Muscle of leg (tissue), 16 donors: ENCODE measurements at places on chromosomes 11 and 22. TPM values are rescaled to one million over a fixed set of nuclear protein-coding genes. Genes with fewer than 3 reads are reported as not detected.

DNA sequence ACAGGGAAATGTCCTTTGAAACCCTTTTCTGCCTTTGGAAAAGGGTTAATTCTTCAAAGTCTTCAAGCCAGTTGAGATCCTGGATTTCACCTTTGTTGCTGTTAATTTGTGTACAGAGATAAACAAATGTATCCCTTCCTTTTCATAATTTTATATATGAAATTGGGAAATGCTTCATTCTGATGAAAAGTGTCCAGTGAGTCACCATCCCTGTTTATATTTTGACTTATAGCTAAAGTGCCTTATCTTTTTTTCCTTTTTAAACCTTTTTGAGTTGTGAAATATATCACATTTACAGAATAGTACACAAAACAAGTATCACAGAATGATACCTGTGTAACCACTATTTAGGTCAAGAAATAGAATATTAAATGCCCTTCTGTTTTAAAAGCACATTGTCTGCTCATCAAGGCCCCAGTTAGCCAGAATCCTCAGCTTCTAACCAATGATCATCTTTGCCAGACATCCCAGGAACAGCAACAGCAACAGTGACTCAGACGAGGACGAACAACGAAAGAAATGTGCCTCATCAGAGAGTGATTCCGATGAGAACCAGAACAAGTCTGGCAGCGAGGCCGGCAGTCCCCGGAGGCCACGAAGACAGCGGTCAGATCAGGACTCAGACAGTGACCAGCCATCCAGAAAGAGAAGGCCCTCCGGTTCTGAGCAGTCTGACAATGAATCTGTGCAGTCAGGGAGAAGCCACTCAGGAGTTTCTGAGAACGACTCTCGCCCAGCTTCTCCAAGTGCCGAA is 27.3 kb downstream of the CTR9 start:
- H3K4me3 ChIP-seq: no peak overlapping the region
- no peak for DNase-seq

- no peak overlapping the region for H3K27ac ChIP-seq
- H3K4me1 ChIP-seq: no peaks in the 10 kb centered on the region
- no peaks in the 10 kb centered on the region for H3K36me3 ChIP-seq
- no peak overlapping the region for H3K4me3 ChIP-seq
- no peak for DNase-seq
- H3K27me3 ChIP-seq: no peaks in the 10 kb centered on the region
Measured at GRCh38 chr11:103812680-103813079, 223.8 kb upstream of the DDI1 start.

GRCh38 chr11:122190768-122191167 is 74.8 kb upstream of the BLID start:
- no peaks in the 10 kb centered on the region for H3K27me3 ChIP-seq
- H3K27ac ChIP-seq: peak overlapping the region; percentile 54
- no peak overlapping the region for H3K4me3 ChIP-seq
- peaks cover 3% of the 10 kb centered on the region for H3K4me1 ChIP-seq

GRCh38 chr11:20038972-20039371 is 121.3 kb downstream of the DBX1 start:
- DNase-seq: no peak
- no peaks in the 10 kb centered on the region for H3K27me3 ChIP-seq
- peaks cover 10% of the 10 kb centered on the region for H3K4me1 ChIP-seq
- H3K27ac ChIP-seq: no peak overlapping the region
- H3K36me3 ChIP-seq: peaks cover 8% of the 10 kb centered on the region

- H3K27ac ChIP-seq: no peak overlapping the region
- peaks cover 2% of the 10 kb centered on the region for H3K27me3 ChIP-seq
- H3K36me3 ChIP-seq: no peaks in the 10 kb centered on the region
- H3K4me1 ChIP-seq: no peaks in the 10 kb centered on the region
- DNase-seq: no peak
Measured at GRCh38 chr11:45361551-45361950, 75.4 kb upstream of the SYT13 start.

DNA sequence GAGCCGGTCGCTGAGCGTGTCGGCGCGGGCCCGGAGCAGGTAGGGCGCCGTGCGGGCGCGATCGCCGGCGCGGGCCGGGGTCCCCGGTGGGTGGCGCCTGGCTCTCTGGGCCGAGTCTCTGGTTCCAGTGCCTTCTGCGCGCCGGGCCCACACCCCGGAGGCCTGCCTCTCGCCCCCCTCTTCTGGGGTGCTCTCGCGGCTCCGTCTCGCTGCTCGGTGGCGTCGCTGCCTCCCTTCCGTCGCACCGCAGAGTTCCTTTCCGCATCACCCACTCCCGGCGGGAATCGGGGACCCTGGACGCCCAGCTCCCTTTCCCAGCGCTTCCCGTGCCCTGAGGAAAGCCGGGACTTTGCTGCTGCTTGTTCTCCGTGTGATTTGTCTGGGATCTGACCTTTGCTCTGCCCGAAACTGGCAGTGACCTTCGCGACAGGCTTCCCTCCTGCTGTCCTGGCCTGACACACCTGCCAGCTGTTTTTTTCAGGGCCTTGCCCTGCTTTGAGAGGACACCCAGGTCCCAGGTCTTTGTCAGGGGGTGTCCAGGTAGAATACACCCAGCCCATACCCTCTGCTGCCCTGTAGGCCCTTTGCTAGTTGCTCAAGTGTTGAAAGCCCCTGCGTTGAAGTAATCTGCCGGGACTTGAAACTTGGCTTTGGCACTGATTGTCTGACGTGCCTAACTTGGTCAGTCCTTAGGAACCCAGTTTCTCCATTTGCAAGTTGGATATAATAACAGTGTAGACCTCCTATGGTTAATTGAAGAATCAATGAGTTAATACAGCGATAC is 711 bp downstream of the FDX1 start:
- no peaks in the 10 kb centered on the region for H3K36me3 ChIP-seq
- H3K27me3 ChIP-seq: no peaks in the 10 kb centered on the region
- DNase-seq: peak; percentile 52
- H3K27ac ChIP-seq: peak overlapping the region; percentile 80
- peak overlapping the region; percentile 85 for H3K4me3 ChIP-seq
- H3K4me1 ChIP-seq: peaks cover 11% of the 10 kb centered on the region

DNA sequence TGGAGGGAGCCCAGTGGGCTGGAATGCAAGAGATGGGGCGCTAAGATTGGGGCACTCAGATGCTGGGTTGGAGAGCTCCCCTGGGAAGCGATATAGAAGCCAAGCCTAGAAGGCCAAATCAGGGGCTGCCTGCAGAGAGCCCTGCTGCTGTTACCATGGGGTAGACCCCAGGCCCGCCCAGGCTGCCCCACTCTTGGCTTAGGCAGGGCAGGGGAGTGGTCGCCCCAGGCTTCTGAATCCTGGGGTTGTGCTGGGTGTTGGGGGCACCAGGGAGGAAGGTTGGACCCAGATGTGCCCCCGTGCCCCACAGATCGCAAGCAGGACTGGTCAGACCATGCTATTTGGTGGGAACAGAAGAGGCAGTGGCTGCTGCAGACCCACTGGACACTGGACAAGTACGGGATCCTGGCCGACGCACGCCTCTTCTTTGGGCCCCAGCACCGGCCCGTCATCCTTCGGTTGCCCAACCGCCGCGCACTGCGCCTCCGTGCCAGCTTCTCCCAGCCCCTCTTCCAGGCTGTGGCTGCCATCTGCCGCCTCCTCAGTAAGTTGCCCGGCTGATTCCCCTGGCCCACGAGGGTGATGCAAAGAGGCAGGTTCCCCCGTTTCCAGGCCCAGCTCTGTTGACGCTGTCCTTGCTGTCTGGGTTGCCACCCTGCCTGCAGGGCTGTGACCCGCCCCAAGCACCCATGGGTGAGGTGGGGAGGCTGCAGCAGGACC is 3.9 kb downstream of the FERMT3 start:
- H3K4me3 ChIP-seq: no peak overlapping the region
- H3K27me3 ChIP-seq: no peaks in the 10 kb centered on the region
- peaks cover 43% of the 10 kb centered on the region for H3K4me1 ChIP-seq
- no peak for DNase-seq
- H3K27ac ChIP-seq: no peak overlapping the region

DNA sequence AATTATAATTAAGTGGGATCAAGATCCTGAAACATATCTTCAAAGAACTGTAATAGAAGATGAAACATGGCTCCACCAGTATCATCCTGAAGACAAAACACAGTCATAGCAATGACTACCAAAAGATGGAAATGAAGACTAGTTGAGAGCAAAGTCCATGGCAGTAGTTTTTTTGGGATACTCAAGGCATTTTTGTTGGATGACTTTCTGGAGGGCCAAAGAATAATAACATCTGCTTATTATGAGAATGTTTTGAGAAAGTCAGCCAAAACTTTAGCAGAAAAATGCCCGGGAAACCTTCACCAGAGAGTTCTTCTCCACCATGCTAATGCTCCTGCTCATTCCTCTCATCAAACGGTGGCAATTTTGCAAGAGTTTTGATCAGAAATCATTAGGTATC is 809.4 kb upstream of the RAG2 start:
- no peak overlapping the region for H3K27ac ChIP-seq
- H3K4me3 ChIP-seq: no peak overlapping the region
- no peaks in the 10 kb centered on the region for H3K36me3 ChIP-seq
- no peak for DNase-seq
- no peaks in the 10 kb centered on the region for H3K27me3 ChIP-seq

DNA sequence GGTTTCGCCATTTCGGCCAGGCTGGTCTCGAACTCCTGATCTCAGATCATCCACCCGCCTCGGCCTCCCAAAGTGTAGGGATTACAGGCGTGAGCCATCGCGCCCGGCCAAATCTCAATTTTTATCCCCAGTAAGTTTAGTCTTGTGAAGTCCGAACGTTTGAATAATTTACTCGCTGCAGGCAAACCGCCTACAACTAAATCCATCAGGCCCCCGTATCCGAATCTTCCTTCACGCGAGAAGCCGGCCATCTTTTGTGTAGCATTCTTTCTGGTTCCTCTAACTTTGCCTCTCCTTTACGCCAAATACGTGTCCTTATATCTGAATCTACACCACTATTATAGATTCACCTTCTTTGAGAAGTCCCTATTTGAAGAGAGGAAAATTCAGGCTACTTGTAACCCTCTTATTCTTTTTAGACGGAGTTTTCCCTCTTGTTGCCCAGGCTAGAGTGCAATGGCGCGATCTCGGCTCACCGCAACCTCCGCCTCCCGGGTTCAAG is 581 bp upstream of the EIF3L start:
- peaks cover 16% of the 10 kb centered on the region for H3K4me1 ChIP-seq
- H3K4me3 ChIP-seq: peak overlapping the region; percentile 98
- H3K27me3 ChIP-seq: no peaks in the 10 kb centered on the region
- DNase-seq: peak; percentile 34
- peak overlapping the region; percentile 93 for H3K27ac ChIP-seq

GRCh38 chr11:123549926-123550917 is 104.2 kb downstream of the SCN3B start:
- no peak overlapping the region for H3K4me3 ChIP-seq
- H3K4me1 ChIP-seq: no peaks in the 10 kb centered on the region
- no peaks in the 10 kb centered on the region for H3K27me3 ChIP-seq

DNA sequence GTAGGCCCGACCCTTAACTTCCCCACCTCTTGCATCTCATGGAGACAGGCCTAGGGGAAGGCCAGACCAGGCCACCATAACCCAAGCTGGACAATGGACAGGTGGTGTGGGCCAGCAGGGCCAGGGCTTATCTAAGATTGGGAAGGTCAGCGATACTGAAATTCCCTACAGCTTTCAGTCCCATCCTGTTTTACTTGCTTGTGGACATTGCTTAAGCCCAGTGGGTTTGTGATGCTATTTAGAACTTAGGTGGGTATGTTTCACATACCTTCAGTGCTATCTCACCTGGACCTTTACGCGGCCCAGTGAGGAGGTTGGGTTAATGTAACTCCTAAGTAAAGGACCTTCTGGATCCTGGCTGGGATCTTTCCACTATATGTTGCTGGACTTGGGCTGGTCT is 1.7 kb downstream of the FADS2 start:
- H3K27ac ChIP-seq: peak overlapping the region; percentile 57
- no peaks in the 10 kb centered on the region for H3K27me3 ChIP-seq

GRCh38 chr22:38106814-38107578 is 3.5 kb downstream of the BAIAP2L2 start:
- peaks cover 32% of the 10 kb centered on the region for H3K4me1 ChIP-seq
- no peaks in the 10 kb centered on the region for H3K36me3 ChIP-seq
- H3K27ac ChIP-seq: no peak overlapping the region
- no peak for DNase-seq

DNA sequence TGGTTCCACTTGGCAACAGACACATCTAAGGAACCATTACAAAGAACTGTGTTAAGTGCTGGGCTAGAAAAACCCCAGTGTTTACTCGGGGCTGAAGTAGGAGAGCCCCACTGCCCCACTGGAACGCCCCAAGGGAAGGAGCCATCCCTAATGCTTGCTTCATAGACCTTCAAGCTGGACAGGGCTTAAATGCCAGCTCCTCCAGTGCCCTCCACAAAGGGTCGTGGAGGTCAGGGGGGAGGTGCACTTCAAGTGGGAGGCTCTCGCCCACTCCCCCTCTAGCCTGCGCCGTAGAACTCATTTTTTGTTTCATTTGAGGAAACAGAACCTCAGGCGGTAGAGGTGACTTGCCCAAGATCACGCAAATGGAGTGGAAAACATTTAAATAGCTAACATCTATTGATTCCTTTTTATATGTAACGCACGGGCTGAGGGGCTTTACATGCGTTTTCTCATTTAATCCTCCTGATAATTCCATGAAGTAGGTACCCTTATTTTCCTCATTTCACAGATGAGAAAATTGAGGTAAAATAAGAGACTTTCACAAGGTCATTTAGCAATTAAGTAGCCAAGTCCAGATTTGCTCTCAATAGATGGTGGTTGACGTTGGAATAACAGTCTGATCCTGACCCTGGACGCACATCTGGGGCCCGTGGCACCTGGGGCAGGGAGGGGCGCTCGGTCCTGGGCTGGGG is 545 bp upstream of the ZDHHC13 start:
- no peaks in the 10 kb centered on the region for H3K36me3 ChIP-seq
- H3K4me1 ChIP-seq: peaks cover 6% of the 10 kb centered on the region
- H3K27me3 ChIP-seq: peaks cover 5% of the 10 kb centered on the region
- DNase-seq: no peak
- no peak overlapping the region for H3K27ac ChIP-seq

- H3K4me1 ChIP-seq: peaks cover 21% of the 10 kb centered on the region
- peak overlapping the region; percentile 99 for H3K27ac ChIP-seq
- H3K4me3 ChIP-seq: peak overlapping the region; percentile 99
- H3K36me3 ChIP-seq: no peaks in the 10 kb centered on the region
Measured at GRCh38 chr11:9264316-9265210, 587 bp downstream of the DENND5A start.

DNA sequence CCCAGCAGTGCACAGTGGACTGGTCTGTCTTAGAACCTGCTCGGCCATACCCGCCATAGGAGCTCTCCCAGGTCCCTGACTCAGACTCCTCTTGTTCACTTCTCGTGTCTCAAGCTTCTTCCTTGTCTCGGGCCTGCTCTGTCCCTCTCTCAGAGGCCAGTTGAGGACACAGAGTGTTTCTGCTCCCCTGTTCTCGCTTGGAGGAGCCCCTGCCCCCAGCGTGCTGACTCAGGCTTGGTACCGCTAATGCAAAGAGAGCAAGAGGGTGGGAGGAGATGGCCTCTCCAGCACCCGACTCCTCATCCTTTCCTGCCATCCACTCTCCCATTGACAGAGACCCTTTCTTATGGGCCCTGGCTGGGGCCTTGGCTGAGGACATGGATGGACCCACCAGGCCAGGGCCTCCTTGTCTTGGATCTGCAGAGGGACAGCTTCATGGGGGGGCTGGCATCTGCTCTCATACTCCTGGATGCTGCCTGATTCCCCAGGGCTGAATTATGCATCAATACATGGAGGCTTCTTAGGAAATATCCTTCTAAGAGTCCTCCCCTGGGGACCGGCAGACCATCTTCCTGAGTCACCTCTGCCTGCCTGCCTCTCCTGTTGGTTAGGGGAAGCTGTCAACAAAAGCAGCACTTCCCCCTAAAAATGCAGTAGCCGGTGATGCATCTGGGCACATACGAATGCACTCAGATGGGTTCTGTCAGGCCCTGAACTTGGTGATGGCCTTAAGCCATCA is 15.9 kb downstream of the TSPAN18 start:
- H3K4me3 ChIP-seq: no peak overlapping the region
- peaks cover 4% of the 10 kb centered on the region for H3K27me3 ChIP-seq
- DNase-seq: no peak

The MRGPRX4 gene
- not detected for total RNA-seq

The C11orf42 gene
- not detected for total RNA-seq

The CADM1 gene
- total RNA-seq: 37.1 TPM

The OR4D5 gene
- total RNA-seq: 0.04 TPM

The FTH1 gene
- total RNA-seq: 445 TPM

The KCTD21 gene
- total RNA-seq: 4.9 TPM
